NCI-H1417 (cell line): ENCODE measurements at places on chromosomes 2 and 18.

GRCh38 chr2:158101384-158101926 is at the start of gene UPP2:
Gene UPP2, plus strand, starts transcription at chr2:158101876. Its CDS starts 188 bp downstream, at chr2:158102064.
- DNase-seq = no peak

DNA sequence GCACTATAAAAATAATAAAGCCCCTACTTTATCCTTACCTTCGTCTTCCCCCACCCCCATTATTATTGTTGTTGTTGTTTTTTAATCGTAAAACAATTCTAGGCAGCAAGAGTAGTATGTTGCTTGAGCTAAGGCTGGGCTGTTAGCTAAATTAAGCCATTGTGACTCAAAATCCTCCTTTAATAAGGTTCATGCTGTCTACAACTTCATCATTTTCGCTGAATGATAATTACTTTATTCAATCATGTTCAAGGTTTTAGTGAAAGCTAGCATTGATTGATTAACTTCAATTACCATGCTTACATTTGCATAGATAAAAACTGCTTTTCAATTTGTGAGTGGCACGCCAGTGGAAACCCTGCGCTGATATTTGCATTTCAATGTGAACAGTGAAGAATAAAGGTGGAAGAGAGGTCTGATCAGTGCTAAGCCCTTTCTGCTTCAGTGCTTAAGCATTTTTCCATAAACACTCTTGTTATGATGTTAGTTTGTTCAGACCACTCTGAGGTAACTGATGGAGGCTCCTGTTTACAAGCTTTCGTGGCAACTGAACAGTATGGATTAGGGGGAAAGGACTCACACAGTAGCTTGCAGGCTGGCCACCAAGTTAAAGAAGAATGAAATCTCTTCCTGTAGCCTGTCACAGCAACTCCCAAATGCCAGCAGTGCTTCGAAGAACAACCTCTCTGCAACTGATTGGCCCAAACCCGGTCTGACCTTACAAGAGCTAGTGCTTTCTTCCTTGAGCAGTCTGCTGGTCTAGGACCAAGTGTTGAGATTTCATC is 156.8 kb downstream of the GPD2 start:
- DNase-seq = no peak

DNA sequence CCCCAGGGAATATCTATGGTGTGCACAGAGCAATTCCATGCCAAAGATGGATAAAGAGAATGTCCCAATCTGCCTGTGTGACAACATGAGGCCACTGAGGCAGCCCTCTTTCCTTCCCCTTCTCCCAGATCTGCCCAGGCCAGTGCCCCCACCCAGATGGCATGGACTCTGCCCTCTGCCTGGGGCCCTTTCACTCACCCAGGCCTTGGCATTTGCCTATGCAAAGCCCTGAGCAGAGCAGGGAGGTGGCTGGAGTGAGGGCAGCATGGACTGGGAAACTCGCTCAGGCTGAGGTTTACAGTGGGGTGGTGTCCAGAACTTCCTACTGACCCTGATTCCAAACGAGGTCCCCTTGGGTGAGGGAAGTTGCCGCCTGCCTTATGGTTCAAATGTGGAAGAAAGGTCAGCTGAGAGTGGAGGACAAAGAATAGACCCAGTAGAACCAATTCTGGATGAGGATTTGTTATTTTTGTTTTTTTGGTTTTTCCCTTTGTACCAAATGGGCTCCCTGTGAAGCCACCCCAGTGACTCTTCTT is 8.9 kb downstream of the SH2D6 start:
- no peak for DNase-seq

GRCh38 chr2:213751446-213751845 is 467.2 kb downstream of the SPAG16 start:
- DNase-seq = no peak

DNA sequence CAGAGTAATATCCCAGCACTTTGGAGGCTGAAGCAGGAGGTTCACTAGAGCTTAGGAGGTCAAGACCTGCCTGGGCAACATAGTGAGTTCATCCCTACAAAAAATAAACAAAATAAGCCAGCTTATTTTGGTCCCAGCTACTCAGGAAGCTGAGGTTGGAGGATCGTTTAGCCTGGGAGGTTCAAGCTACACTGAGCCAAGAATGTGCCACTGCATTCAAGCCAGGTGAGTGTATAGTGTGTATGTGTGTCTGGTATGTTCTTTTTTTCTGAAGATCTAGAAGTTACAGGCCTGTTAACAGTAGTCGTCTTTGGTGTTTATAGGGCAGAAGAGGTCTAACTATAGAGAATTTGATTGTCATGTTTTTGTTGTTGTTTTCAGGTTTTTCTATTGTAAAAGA is 40.2 kb downstream of the ZC3H15 start:
- DNase-seq = no peak

DNA sequence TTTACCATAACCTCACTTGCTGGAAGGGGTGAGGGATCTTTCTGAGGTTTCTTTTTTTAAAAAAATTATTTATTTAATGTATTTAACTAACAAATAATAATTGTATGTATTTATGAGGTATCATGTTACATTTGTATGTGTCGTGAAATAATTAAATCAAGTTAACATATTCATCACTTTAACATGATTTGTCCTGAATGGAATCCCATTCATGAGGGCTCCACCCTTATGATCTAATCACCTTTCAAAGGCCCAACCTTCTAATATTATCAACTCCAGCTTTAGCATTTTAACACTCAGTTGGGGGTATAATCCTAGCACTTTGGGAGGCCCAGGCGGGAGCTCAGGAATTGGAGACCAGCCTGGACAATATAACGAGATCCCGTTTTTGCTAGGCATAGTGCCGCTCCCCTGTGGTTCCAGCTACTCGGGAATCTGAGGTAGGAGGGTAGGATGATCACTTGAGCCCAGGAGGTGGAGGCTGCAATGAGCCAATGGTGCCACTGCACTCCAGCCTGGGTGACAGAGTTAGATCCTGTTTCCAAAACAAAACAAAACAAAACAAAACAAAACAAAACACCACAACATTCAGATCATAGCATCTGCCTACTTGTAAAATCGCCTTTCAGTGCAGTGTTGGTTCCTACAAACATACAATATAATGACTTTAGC is 1.1 kb upstream of the TAF4B start:
- DNase-seq = peak; percentile 66

DNA sequence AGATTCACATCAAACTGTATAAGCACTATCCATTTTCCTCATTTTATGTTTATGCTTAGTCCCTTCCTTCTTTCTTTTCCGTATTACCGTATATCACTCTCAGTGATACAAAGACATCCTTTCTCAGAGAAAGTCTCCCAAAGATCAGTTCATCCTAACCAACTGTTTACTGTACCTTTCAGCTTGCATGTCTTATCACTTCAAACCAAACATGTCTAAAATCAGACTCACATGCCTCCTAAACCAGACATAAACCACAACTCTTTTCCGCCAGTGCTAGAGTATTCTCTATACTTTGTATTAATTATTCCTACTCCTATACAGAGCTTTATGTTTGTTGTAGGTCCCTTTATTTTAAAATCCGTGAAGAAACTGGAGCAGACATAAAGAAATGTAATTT is 41.5 kb downstream of the KCMF1 start:
- no peak for DNase-seq

DNA sequence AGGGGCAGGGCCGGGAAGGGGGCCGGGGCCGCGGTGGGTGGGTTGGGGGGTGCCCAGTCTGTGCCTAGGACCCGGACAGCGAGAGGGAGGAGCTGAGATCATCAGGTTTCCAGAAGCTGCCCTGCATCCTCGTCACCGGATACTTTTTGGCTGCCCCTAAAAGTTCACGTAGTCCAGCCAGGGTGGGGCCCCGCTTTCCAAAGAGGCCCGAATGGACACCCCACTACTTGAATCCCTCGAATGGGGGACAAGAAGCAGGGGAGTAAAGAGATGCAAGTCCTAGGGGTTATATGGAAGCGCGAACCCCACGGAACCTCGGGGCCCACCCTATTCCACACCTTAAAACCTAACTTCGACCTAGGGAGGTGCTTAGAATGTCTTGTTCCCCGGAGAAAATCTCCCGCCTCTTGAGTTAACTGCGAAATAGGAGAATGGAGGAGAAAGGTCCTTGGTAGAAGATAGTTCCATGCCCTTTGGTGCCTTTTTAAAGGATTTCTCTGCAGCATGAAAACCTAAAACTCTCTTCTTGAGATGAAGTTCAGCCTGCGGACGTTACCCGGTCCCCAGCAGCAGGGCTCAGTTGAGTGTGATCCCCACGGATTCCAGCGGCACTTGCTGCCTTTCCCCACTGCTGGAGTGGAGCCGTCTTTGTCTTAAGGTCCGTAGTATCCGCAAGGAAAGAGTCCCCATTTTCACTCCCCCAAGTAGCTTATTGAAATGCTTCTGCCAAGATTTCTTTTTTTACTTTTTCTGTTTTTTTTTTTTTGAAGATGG is 2.1 kb upstream of the RNF152 start:
- DNase-seq = no peak

DNA sequence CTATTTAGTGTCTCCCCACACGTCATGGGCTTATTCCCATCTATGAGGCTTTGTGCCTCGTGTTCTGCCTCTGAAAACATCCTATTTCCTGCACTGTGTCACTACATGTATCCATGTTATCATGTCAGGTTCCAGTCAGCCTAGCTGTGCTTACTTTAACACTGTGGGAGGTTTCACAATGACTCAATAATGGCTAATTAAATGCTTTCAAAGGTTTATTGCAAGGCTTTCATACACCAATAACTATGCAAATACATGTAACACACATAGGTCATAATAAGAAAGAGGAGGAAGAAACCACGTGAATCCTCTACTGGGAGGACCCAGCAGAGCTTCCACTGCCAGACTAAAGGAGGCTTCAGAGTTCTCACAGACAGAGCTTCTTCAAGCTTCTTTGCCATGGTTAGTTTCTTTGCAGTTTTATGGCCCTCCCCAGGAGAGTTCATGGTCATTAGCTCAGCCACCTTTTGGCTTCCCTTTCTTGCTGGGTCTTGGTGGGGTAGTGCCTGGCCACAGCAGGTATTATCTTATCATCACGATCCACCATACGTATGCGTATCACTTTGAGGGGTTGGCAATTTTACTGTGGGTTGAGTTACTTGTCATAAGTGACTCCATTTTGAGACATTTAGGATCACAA is 5.1 kb upstream of the COLEC12 start:
- peak; percentile 53 for DNase-seq

DNA sequence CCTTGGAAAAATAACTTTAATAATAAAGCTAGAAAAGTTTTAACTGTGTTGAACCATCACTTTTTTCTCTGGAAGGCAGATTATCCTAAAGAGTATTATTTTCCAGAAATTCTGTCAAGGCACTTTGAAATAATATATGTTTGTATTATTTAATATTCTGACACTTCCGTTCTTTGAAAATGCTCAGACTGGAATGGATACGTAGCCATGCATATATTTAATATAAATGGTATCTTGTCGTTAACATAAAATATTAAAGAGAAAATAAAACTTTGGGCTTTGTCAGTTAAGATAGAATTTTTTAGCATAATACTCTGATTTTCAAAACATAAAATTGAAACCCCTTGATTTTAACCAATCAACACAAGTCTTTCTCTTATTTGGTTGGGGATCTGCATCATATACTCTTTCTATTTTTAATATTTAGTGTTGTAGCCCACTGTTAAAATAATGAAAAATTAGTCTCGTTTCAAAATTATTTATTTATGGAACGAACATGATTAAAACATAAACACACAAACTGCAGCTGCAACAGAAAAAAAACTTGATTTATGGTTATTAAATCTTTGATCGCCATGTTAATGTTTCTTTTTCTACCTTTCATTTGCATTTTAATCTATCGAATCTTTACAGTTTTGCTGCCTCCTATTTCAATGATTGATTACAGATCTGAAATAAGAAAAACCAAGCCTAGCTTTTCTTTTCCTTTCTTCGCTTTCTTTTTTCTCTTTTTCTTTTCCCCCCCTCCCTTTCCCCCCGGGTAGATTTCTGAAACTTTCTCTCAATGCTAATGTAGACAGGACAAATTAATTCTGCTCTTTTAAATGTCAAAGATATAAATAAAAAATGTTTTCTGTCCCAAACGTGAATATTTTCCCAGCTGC is 145.5 kb downstream of the MEIS1 start:
- DNase-seq = no peak

DNA sequence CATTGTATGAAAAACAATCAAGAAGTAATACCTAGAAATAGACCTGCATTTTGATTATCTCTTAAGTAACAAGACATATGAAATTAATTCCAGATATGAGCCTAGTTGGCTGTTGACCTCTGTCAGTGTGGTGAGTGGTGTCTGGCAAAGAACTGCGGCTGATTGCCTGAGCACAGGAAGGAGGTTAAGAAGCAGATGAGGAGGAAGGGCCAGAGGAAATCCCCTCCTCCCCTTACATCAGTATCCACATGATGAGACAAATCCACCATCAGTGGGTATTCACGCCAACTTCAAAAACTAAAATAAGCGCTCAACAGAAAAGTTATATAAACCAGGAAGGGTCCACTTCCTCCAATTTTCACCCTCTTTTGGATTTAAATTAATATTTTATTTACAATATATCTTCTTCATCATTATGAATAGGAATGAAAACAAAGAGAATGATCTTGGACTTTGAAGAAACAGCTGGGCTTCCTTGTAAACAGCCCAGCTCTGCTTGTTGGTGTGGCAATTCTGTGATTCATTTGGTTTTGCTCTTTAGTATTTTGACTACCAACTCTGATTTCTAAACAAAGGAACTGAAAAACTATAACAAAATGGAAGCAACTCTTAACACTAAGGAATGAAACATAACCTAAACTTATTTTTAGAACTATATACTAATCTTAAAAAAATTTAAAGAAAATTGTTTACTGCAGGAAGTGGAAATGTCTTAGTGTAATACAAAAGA is 27.3 kb downstream of the RFTN2 start:
- no peak for DNase-seq

DNA sequence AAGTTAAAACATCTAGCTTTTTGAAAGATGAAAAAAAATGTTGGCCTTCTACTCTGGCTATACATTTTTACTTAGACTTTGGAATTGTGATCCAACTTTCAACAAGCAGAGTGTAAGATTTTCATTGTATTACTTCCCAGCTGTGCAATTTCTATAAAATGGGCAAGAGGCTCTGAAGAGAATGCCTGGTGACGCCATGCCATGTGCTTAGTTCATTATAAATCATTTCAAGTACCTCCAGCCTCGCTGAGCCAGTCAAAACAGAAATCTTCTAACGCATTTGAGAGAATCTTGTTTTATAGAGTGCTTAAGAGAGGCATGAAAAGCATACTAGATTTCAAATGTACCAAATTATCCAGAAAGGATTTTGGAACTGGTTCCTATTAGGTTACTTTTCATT is 10.1 kb upstream of the STK17B start:
- peak; percentile 72 for DNase-seq

- no peak for DNase-seq
Observed at GRCh38 chr2:240961910-240962299, 36.5 kb upstream of the SNED1 start.

GRCh38 chr18:79684787-79685186 is 5.2 kb downstream of the CTDP1 start:
- DNase-seq = no peak

DNA sequence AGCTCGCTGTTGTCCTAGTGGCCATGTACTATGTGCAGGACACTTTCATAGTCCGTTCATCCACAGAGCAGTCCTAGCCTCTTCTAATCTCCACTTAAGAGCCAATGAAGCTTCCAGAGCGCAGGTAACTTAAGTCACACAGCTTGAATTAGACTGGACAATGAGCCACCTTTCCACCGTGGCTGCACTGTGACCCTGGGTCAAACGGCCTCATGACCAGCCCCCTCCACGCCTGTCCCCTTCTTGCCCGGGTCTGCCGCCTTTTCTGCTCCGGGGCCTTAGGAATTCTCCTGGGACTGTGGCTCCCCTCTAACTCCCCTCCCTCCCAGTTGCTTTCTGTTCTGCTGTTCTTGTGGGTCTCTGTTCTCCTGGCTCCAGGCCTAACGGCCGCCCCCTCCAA is 8.4 kb upstream of the PRKCE start:
- DNase-seq = no peak
